ENCODE measurements at places on chromosomes 3 and 15.

GRCh38 chr3:123447416-123447748, 1.5 kb downstream of the ADCY5 start:
- DNase-seq = no peak

- DNase-seq = no peak
These were observed 165.2 kb upstream of the PDZRN3 start for GRCh38 chr3:73789825-73790444.

GRCh38 chr3:34159613-34160420, 361.4 kb downstream of the PDCD6IP start:
- DNase-seq = no peak

- no peak for DNase-seq
These were observed 36.1 kb downstream of the KLHL25 start for GRCh38 chr15:85758655-85758978.

DNA sequence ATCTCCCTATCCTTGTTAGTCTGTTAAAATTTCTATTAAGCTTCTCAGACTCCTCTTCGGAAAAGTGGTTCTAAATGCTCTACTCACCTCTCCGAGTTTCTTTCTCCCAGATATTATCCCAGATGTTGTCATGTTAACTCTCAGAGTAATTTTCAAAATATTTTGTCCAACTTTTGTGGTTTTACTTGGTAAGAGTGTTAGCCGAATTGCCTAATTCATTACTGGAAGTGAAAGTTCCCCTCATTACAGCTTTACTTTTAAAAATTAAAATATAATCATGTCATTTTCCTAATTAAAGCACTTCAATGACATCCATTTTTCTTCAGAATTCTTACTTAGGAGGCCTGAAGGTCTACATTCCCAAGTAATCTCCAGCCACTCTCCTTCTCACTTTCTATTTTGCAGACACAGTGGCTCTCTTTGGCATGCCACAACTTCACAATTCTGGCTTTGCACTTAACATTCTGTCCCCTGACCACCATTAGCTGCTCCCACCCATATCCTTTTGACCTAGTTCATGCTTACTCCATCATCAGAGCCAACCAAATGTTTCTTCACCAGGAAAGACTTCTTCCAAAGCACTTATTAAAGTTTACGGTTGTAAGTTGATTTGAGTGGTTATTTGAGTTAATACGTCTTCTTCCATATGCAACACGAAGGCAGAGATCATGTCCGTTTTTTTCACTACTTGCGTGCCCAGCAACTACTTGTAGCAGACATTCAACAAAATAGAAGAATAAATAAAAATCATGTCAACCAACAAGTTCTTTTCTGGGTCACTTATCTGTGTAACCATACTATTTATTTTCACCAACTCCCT, 10.2 kb upstream of the TIPARP start:
- DNase-seq = no peak

GRCh38 chr15:76185716-76186115, 125.6 kb downstream of the ETFA start:
- no peak for DNase-seq

- no peak for DNase-seq
These were observed 38.3 kb downstream of the HCN4 start for GRCh38 chr15:73330206-73331051.

- no peak for DNase-seq
These were observed 1.7 kb downstream of the RASSF1 start for GRCh38 chr3:50338965-50339364.

- DNase-seq = no peak
These were observed 880.2 kb downstream of the ROBO1 start for GRCh38 chr3:78887547-78888011.

DNA sequence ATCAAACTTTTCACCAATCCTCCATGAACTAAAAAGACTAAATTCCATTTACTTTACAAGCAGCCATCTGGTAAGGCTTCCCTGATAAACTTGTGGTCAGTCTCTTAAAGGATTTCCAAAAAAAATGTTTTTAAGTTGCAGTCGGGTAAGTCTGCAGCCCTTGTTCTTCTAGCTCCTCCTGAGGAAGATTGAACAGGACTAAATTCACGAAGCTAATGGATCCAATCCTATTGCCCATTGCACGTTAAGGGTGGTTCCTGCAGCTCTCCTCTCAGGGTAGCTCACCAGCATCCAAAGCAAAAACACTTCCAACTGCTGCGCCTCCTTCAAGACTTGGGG, 2.8 kb downstream of the HES1 start:
- DNase-seq = no peak

- DNase-seq = no peak
These were observed 1.2 kb upstream of the SHISA5 start for GRCh38 chr3:48505146-48505545.

DNA sequence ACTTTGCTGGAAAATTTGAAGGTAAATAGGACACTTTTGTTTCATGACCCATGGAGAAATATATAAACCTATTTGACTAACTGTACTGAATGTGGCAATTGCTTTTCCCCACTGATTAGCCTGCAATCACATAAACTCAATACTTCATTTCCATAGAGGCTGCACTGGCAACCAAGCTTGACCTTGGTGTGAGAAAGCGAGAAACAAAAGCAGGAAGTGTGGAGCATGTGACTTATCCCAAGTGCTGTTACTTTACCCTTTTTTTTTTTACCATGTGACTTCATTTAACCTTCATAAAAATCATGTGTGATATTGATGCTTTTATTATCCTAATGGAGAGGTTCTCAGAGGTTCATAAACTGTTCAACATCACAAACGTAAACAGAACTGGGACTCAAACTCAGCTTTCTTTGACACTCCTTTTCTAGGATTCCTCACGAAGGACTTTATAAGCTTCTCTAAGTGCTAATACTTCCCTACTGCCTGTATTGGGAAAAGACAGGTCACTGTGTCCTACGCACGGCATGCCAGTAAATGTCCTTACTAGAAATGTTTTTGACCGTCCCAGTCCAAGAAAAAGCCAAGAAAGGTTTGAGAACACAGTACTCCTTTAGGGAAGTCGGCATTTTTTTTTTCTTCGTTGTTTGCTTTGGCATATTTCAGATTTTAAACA, 34.9 kb upstream of the ZNF385D start:
- no peak for DNase-seq

GRCh38 chr15:72566973-72567372, 87.5 kb upstream of the GOLGA6B start:
- no peak for DNase-seq

- DNase-seq = no peak
These were observed 12.3 kb upstream of the ULK4 start for GRCh38 chr3:41974223-41974622.

GRCh38 chr3:45623846-45624245, 29.3 kb downstream of the LIMD1 start:
- DNase-seq = no peak

DNA sequence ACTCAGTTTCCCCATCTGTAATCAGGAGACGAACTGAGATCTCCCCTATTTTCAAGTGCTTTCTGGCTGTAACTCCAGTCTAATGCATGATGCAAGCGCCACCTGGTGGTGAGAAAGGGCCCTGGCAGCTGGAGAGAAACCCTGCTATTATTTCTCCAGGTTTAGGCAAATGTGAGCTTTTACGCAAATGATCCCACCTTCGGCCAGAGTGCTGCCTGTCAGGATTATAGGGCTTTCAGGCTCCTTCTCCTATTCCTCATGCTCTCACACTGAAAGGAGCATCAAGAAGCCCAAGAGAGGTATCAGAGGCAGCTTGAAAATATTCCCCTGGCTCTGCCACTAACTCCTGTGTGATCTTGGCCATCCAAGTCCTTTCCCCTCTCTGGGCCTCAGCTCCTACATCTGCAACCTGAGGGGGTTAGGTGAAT, 93.9 kb upstream of the RASGRF1 start:
- peak; percentile 42 for DNase-seq

DNA sequence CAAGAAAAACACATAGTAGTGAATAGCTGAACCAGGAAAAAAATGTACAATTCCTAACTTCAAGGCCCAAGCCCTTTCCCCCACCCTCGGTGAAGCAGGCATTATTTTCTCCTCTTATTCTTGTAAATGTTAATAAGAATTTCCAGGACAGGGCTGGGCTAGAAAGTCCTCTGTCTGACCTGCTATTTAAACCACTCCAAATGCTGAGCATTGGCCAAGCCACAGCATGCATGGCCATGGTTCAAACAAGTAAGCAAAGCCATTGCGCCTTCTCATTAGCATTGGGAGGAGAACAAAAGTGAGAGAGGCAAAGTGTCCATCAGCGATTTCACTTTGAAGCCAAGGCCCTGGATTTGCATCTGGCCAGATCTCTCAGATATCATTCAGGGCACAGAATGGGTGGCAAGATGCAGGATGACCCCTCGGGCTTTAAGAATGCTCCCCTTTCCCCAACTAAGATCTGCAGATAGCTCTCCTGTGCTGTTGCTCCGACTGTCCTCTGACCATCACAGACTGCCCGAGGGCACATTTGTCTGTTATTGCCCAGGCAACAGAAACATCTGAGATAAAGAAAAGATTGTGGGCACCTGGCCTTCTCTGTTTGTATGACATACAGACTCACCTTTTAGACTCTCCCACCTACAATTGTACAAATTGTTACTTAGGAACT, 46.3 kb downstream of the CEMIP start:
- no peak for DNase-seq

- no peak for DNase-seq
These were observed 3.6 kb upstream of the PLA1A start for GRCh38 chr3:119594066-119594465.

DNA sequence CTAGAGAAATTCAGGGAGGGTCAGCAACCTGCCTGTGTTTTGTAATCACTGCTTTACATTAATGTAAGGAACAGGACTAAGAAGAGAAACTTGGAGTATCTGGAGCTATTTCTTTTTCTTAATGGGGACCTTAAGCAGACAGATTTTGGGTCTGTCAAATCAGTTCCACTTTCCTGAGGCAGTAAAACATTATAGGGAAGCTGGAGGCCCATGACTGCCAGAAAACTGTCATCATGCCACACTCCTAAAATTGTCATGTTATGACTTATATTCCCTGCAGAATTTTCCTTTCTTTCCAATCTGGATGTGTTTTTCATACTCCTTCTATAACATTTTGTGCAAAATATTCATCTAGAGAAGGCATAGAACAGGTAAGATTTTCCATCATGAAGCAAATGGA, 28.8 kb downstream of the DGKG start:
- DNase-seq = no peak

DNA sequence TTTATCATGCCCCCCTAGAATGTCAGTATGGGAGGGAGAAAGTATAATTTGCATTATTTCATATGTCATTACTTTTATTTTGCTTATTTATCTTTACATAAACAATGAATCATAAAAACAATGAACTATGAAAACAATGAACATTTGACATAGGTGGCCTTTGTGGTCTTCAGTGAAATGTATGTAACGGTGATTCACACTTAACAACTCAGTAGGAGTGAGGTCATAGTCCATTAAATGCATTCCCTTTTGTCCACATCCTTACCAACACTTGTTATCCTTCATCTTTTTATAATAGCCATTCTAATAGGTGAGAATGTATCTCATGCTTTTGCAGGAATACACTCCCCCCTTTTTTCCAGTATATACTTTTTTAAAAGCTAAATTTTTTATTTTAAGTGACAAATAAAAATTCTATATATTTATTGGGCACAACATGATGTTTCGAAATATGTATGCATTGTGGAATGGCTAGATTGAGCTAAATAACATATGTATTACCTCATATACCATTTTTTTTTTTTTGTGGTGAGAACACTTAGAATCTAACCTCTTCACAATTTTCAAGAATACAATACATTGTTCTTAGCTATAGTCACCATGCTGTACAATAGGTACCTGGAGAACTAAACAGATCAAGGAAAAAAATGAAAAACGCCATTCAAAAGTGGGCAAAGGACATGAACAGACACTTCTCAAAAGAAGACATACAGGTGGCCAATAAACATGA, 189.5 kb downstream of the WDR72 start:
- no peak for DNase-seq

DNA sequence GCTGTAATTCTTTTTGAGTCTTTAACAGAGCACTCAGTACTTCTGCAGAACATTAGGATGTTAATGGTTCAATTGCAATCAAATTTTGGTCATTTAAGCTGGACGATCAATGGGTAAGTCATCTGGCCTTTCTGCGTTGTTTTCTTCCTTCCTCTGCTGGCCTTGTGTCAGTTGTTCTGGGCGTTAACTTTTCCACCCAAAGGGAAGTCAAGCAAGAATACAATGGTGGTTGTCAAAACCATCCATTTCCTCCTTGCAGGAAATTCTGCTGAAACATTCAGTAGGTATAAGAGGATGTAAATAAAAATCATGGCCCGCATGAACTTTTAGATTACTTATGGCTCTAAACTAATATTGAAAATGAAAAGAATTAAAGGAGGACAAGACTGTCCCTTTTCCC, 584.0 kb downstream of the GRM7 start:
- no peak for DNase-seq

DNA sequence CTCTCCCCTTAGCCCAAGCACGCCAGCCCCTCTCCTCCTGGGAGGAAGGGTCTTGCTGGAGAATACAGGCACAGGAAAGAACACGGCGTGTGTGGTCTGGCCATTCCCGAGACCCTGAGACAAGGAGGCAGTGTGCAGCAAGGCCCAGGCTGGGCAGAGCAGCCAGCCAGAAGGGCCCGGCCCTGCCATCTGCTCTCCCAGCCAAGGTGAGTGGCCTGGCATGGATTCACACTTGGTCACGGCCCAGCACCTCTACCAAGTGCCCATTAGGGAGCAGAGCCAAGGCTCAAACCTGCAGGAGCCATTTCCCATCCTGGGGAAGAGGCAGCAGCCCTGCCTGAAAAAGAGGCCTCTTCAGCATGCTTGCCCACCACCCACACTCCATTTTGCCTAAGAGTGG, 28.6 kb downstream of the MEGF11 start:
- no peak for DNase-seq

- no peak for DNase-seq
These were observed 18.3 kb upstream of the MYH15 start for GRCh38 chr3:108528459-108529252.

DNA sequence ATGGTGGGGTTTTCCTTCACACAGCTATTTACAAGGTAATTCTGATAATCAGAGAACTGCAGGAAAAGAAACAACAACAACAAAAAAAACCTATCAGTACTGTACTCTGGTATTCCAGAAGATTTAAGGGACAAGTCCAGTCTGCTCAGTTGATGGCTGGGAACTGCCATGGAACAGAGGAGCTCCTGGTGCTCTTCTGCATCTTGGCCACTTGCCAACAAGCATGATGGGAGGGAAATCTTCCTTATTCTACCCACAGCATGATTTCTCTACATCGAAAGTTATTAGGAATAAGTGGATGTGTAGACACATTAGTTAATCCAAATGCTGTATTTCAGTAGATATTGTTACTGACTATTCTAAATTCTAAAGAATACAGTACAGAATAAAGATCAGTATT, 51.7 kb downstream of the RASGRP1 start:
- DNase-seq = no peak

Data from stimulated activated CD8-positive, alpha-beta memory T cell treated with anti-CD3 and anti-CD28 coated beads, Interleukin-15, amount 100 ng/mL, for 48 hours (primary cell).